H7 (cell line): ENCODE measurements at places on chromosomes 13 and 19. TPM values are rescaled to one million over a fixed set of nuclear protein-coding genes. Genes with fewer than 3 reads are reported as not detected.

DNA sequence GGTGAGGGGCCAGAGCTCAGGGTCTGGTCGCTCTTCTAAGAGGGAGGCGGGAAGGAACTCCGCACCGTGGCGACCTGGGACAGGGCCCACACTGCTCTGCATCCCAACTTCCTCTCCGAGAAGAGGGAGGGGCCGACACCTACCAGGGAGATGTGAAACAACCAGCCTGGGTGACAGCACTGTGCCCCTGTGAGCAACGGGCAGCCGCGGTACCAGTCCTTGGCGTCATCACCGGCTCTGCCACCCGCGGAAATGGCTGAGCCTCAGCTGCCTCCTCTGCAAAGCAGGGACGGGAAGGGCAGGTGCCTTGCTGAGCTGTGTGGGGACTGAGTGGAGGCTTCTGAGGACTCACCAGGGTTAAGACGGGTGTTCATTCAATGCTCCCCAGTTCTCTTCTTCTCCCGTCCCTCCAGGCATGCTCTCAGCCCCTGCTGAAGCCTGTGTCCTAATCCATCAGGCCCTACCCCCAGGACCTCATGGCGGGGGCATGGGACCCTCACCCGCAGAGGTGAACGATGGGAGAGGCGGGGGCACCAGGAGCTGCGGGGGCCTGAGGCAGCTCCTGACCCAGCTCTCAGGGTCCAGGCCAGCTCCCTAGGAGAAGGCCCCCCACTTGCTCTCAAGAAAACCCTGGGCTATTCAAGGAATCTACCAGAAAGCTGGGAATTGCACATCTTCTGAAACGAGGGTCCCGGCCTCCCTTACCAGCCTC, 9.3 kb downstream of the ZNF787 start:
- DNase-seq: peak; percentile 71

- peak; percentile 47 for DNase-seq
Measured at GRCh38 chr19:10271543-10272086, 695 bp downstream of the ICAM1 start.

- DNase-seq: no peak
Measured at GRCh38 chr19:55753401-55753800, 5.5 kb upstream of the RFPL4A start.

Gene PSG1
- not detected in 2 replicates for total RNA-seq

DNA sequence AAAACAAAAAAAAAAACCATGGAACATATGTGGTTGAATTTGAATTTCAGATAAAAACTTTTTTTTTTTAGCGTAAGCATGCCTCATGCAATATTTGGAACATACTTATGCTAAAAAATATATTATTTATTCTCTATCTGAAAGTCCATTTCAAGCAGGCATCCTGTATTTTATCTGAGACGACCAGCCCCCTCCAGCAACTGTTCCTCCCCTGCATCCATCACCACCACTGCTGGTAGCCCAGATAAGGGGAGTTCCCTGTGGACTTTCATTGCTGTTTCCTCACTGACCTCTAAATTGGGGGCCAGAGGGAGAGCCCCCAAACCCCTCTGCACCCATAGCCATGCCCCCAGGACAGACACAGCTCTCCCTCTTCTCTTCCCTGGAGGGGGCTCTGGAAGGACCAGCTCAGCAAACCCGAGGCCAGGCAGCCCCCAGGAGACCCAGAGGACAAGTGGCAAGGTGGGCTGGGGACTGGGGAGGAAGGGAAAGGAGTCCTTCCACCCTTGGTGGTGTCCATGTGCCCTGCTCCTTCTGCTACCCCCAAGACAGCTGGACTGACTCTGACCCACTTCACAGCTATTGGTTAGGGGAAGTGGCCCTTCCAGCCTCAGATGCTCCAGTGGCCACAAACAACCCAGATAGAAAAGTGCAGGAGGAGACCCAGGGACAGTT, 6.6 kb upstream of the SIGLEC12 start:
- no peak for DNase-seq

GRCh38 chr13:109454167-109454917, 332.0 kb downstream of the IRS2 start:
- no peak for DNase-seq

Gene ATXN8OS
- total RNA-seq: not detected in 2 replicates

- no peak for DNase-seq
Measured at GRCh38 chr13:46761174-46761573, 35.8 kb downstream of the ESD start.

Gene ZNF493
- 3.1 and 5.2 TPM in 2 replicates for total RNA-seq

DNA sequence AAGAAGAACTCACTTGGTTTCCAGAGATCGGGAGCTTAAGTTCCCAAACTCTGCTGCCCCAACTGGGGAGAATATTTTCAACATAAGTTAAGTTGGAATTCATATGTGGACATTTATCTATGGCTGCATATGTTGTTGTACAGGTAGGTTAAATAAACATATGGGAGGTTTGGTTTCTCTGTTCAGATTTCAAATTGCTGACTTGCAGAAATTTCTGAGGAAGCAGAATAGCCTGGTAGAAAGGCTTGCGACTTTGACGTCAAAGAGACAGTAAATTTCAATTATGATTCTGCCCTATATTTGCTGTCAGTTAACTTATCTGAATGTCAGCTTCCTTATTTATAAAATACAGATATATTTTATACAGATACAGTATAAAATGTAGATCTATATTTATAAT, 40.0 kb upstream of the TPP2 start:
- DNase-seq: no peak

- DNase-seq: no peak
Measured at GRCh38 chr13:48160606-48161278, 65.8 kb upstream of the MED4 start.

Gene NOVA2
- total RNA-seq: 0.11 and 0.35 TPM in 2 replicates

DNA sequence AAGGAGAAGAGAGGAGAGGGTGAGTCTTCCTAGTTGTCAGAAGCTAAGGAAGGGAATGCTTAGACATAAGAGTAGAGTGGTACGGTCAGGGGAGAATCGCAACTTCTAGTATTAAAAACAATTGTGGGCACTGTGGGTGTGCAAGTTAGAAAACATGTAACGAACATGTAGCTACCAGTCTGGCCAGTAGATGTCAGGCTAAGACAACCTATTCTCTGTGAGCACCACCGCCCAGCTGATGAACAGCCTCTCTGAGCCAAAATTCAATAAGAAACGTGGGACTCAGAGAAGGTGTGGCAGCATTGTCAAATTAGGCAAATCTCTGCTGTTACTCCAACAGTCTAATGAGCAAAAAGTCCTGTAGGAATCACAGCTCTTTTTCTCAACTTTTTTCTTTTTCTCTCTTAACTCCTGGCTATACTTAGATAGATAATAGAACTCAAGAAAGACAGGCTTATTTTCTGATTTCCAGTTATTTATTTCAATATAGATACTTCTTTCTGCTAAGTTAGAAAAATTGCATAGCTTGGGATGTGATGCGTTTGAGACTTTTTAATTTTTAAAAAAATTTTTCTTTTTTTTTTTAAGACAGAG, 186.2 kb downstream of the USP12 start:
- peak; percentile 78 for DNase-seq

DNA sequence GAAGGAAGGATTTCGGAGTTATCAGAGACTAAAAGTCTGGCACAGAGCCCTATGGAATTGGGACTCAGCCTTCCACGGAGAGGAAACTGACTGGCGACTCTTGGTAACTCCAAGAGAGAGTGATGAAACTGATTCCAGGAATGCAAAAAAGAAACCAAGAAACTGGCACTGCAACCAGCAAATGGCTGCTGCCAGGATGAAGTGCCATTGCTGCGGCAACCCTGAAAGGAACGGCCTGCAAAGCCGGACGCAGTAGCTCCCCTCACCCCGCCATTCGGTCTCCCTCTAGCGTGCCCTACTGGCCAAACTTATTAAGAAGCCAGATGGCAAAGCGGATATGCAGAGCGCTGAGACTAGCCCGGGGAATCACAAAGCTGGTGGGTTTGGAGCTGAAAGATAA, 236.0 kb downstream of the PCDH9 start:
- peak; percentile 57 for DNase-seq

GRCh38 chr13:43005460-43006236, 13.6 kb upstream of the EPSTI1 start:
- no peak for DNase-seq
